ENCODE measurements at places on chromosomes 12 and 14.
A peak's percentile ranks its signal among the peaks of the same experiment; 100 is the strongest.

GRCh38 chr12:14357486-14357885, 8.0 kb upstream of the ATF7IP start:
- H3K27me3 ChIP-seq, result no peaks in the 10 kb centered on the region
- H3K4me3 ChIP-seq, result no peak overlapping the region
- H3K27ac ChIP-seq, result no peak overlapping the region
- no peaks in the 10 kb centered on the region for H3K36me3 ChIP-seq
- no peaks in the 10 kb centered on the region for H3K4me1 ChIP-seq
- no peak for DNase-seq

GRCh38 chr14:61812347-61813095, 50.3 kb downstream of the SNAPC1 start:
- H3K27me3 ChIP-seq, result peaks cover 6% of the 10 kb centered on the region
- H3K4me3 ChIP-seq, result peak within 1 kb of the TSS; percentile 65
- DNase-seq, result no peak
- H3K36me3 ChIP-seq, result no peaks in the 10 kb centered on the region
- H3K27ac ChIP-seq, result no peak within 1 kb of the TSS
- peaks cover 7% of the 10 kb centered on the region for H3K4me1 ChIP-seq

- H3K36me3 ChIP-seq, result no peaks in the 10 kb centered on the region
- DNase-seq, result no peak
- H3K4me3 ChIP-seq, result no peak overlapping the region
- no peaks in the 10 kb centered on the region for H3K4me1 ChIP-seq
Measured at GRCh38 chr14:95025941-95026340, 131.4 kb downstream of the DICER1 start.

DNA sequence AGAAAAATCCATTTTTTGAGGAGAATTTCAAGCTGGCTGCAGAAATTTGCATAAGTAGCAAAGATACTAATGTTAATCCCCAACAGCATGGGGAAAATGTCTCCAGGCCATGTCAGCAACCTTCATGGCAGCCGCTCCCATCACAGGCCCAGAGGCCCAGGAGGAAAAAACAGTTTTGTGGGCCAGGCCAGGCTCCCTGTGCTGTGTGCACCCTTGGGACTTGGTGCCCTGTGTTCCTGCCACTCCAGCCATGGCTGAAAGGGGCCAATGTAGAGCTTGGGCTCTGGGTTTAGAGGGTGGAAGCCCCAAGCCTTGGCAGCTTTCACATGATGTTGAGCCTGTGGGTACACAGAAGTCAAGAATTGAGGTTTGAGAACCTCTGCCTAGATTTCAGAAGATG, 76.3 kb downstream of the MGAT4C start:
- no peaks in the 10 kb centered on the region for H3K36me3 ChIP-seq
- DNase-seq, result no peak

DNA sequence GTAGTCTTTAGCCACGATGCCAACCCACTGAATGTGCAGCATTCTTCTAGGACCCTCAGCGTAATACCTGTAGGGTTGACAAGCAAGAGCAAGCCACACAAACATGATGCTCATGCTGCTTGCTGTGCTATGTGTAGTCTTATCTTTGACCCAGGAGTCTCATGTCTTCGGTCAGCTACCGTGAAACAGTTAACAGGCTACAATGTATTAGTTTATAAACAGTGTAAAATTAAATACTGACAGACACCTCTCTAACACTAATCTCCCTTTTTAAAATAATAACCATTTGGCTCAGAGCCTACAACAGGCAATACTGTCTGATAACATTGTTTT, 1.9 kb downstream of the EAPP start:
- peaks cover 20% of the 10 kb centered on the region for H3K36me3 ChIP-seq
- H3K4me1 ChIP-seq, result peaks cover 22% of the 10 kb centered on the region
- peak overlapping the region; percentile 90 for H3K4me3 ChIP-seq
- H3K27me3 ChIP-seq, result no peaks in the 10 kb centered on the region
- peak overlapping the region; percentile 94 for H3K27ac ChIP-seq

DNA sequence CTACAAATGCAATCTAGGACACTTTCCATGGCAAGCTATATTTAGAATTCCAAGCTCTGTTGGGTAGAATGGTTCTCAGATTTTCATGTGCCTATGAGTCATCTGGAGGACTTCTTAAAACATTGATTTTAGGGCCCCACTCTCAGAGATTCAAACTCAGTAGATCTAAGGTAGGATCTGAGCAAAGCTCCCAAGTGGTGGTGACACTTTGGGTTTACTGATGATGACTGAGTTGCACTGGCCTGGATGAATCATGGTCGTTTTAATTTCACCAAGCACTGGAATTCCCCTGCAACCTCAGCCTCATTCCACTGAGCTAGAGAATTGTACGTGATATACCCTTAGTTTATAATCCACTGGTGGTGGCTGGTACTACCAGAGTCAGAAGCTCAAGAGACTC, 86.5 kb downstream of the PPM1H start:
- H3K27me3 ChIP-seq, result no peaks in the 10 kb centered on the region
- no peak for DNase-seq
- H3K27ac ChIP-seq, result no peak overlapping the region
- H3K4me1 ChIP-seq, result peaks cover 11% of the 10 kb centered on the region
- no peak overlapping the region for H3K4me3 ChIP-seq

GRCh38 chr12:112325622-112326207, 56.5 kb downstream of the HECTD4 start:
- no peaks in the 10 kb centered on the region for H3K4me1 ChIP-seq
- DNase-seq, result no peak
- H3K4me3 ChIP-seq, result no peak overlapping the region
- no peak overlapping the region for H3K27ac ChIP-seq
- H3K27me3 ChIP-seq, result no peaks in the 10 kb centered on the region

DNA sequence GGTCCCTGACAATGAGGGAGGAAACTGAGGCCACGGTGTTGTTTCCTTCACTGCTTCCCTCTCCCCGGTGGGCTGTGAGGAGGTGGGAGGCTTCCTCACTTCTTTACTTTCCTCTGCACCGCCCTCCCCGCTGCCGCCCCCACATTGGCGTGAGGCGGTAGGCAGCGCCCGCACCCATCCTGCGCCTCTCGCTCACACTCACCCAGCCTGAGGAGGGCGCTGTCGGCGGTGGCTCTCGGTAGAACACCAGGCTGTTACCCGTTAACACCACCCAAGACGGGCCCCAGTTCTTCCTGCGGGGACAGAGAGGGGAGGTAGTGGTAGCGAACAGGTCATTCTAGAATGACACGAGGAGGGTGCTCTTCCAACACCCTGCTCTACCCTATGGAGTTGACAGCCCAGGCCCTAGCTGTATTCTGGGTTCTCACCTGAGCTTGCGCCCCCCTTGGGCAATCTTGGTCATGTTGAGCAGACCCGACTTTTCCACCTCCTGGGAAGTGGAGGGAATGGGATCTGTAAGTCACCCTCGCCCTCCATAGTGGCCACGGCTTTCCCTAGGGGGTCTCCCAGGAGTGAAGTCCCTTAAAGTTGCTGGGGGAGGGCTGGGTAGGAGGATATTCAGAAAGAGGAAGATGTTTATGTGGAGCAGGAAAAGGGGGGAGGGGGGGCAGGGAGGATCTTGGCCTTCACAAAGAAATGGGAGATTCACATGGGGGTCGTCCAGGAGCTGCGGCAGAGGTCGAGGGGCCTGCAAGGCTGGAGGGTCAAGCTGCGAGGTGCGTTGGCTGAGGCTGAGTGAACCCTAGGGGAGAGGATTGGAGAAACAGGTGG, 3.3 kb downstream of the ARHGAP9 start:
- H3K4me1 ChIP-seq, result peaks cover 17% of the 10 kb centered on the region
- H3K27me3 ChIP-seq, result no peaks in the 10 kb centered on the region
- H3K27ac ChIP-seq, result no peak overlapping the region
- peak overlapping the region; percentile 72 for H3K4me3 ChIP-seq
- DNase-seq, result no peak

- peaks cover 11% of the 10 kb centered on the region for H3K27me3 ChIP-seq
- DNase-seq, result no peak
- H3K4me1 ChIP-seq, result no peaks in the 10 kb centered on the region
- no peaks in the 10 kb centered on the region for H3K36me3 ChIP-seq
- H3K4me3 ChIP-seq, result no peak overlapping the region
Measured at GRCh38 chr14:100673807-100674154, 52.9 kb upstream of the DLK1 start.

- no peaks in the 10 kb centered on the region for H3K27me3 ChIP-seq
- no peaks in the 10 kb centered on the region for H3K4me1 ChIP-seq
- no peak for DNase-seq
Measured at GRCh38 chr12:101743242-101743641, 4.0 kb upstream of the SYCP3 start.

DNA sequence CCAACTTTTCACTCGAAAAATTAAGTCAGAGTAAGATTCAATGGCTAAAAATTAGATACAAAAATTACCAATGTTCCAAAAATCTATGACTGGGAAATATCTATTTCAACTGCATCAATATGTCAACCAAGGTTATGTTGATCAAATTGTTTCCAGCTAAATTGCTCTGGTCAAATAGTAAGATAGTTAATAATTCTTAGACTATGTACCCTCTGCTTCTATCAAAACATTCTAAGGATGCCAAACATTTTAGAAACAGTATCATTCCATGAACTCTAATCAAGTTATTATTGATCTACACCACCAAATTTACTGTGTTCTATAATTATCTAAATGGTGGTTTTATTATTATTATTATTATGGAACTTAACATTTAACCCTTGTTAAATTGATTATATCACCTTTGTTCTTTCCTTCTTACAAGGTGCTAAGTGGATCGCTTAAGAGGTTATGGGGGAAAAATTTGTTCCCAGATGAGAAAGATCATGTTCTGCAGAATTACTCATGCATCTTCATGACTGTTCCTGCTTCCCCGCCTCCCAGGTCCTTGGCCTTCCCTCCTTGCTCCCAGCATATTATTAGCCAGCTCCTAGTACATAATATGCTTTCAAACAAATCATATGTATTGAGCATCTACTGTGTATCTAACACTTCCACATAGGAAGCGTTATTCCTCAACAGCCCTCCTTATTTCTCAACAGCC, 240.5 kb upstream of the KRR1 start:
- H3K36me3 ChIP-seq, result no peaks in the 10 kb centered on the region
- no peaks in the 10 kb centered on the region for H3K27me3 ChIP-seq
- no peaks in the 10 kb centered on the region for H3K4me1 ChIP-seq
- DNase-seq, result no peak

GRCh38 chr12:4001031-4001430, 127.8 kb upstream of the PARP11 start:
- no peak for DNase-seq
- no peak overlapping the region for H3K27ac ChIP-seq
- H3K4me1 ChIP-seq, result no peaks in the 10 kb centered on the region
- H3K27me3 ChIP-seq, result no peaks in the 10 kb centered on the region
- no peak overlapping the region for H3K4me3 ChIP-seq

DNA sequence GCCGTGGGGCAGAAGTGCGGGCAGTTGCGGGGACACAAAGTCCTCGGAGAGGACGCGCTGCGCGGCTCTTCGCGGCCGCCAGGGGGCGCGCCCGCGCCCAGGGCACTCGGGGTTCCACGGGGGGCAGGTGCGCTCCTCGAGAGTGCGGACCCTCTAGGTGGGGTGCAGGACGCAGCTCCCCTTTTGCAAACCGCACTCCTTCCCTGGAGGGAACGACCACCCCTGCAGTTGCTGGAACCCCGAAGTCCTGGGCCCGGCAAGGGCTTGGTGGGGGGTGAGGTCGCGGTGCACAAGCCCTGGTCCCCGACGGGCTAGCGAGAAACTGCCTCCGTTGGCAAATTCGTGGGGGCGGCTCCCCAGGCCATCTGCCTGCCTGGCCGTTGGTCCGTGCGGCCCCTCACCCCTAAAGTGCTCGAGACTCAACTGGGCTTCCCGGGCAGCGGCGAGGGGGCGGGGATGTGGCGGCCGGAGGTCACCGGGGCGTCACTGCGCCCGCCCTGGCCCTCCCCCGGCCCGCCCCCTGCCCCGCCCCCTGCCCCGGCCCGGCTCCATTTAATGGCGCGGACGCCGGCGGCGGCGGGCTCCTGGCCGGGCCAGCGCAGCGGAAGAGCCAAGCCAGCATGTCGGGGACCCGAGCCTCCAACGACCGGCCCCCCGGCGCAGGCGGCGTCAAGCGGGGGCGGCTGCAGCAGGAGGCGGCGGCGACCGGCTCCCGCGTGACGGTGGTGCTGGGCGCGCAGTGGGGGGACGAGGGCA, at the start of gene ADSS1:
Gene ADSS1, plus strand, starts transcription at position 579 of the 756 bp plus-strand sequence. Its CDS starts 42 bp downstream, at position 621.
- no peaks in the 10 kb centered on the region for H3K27me3 ChIP-seq
- H3K27ac ChIP-seq, result peak within 1 kb of the TSS; percentile 84
- H3K4me1 ChIP-seq, result peaks cover 41% of the 10 kb centered on the region

DNA sequence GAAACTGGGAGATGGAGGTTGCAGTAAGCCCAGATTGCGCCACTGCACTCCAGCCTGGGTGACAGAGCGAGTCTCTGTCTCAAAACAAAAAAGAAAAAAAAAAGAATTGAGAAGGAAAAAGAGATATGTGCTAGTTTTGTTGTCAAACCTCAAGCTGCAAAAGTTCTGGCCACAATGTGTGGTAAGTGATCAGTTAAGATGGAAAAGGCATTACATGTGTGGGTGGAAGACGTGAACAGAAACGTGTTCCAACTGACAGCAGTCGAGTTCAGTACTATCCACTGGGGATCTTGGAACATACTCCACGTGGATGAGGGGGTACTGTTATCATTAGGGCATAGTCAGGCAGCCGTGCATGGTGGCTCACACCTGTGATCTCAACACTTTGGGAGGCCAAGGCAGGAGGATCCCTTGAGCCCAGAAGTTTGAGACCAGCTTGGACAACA, 17.3 kb downstream of the GPR68 start:
- no peaks in the 10 kb centered on the region for H3K4me1 ChIP-seq
- no peak overlapping the region for H3K4me3 ChIP-seq
- no peak overlapping the region for H3K27ac ChIP-seq
- no peaks in the 10 kb centered on the region for H3K36me3 ChIP-seq
- no peak for DNase-seq

- DNase-seq, result no peak
- no peak overlapping the region for H3K4me3 ChIP-seq
- H3K36me3 ChIP-seq, result no peaks in the 10 kb centered on the region
- no peaks in the 10 kb centered on the region for H3K4me1 ChIP-seq
Measured at GRCh38 chr14:52328276-52328675, 14.2 kb downstream of the PTGER2 start.

- no peaks in the 10 kb centered on the region for H3K27me3 ChIP-seq
- no peak overlapping the region for H3K4me3 ChIP-seq
- no peaks in the 10 kb centered on the region for H3K4me1 ChIP-seq
- H3K27ac ChIP-seq, result no peak overlapping the region
Measured at GRCh38 chr12:128190614-128191013, 76.4 kb upstream of the TMEM132C start.

- peaks cover 36% of the 10 kb centered on the region for H3K4me1 ChIP-seq
- H3K4me3 ChIP-seq, result no peak overlapping the region
- peak overlapping the region; percentile 25 for H3K27ac ChIP-seq
- no peak for DNase-seq
Measured at GRCh38 chr14:20327005-20327869, 5.8 kb downstream of the CCNB1IP1 start.

Measured in thoracic aorta (tissue), 2 donors.